NT2/D1 (cell line): ENCODE measurements at places on chromosomes 13 and 19.

DNA sequence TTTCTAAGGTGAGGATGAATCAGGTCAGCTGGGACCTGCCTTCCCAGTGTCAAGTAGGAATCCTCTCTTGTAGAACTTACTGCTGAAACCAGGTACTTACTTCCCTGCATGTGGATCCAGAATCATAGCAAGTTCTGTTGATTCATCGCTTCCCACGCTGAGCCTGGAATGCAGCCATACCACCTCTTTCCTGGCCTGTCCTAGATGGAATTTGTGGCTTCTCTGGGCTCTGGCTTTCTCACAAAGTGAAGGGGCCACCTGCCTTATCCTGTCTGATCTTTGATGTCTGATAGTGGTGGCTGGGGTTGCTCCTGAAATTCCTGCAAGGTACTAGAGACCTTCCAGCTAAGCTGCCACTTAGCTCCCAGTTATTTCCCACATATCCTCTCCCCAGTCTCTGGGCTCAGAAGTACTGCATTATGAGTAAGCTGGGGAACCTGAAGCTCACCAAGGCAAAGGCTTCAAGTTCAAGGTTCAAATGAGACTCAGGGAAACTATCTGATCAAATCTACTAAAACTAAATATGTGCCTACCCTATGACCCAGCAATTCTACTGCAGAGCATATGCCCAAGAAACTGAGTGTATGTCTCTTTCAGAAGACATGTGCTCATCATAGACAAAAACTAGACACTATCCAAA, 103.5 kb downstream of the SUCLA2 start:
- no peak for DNase-seq

GRCh38 chr13:46492946-46493345, 60.0 kb upstream of the LRCH1 start:
- DNase-seq: peak; percentile 9

DNA sequence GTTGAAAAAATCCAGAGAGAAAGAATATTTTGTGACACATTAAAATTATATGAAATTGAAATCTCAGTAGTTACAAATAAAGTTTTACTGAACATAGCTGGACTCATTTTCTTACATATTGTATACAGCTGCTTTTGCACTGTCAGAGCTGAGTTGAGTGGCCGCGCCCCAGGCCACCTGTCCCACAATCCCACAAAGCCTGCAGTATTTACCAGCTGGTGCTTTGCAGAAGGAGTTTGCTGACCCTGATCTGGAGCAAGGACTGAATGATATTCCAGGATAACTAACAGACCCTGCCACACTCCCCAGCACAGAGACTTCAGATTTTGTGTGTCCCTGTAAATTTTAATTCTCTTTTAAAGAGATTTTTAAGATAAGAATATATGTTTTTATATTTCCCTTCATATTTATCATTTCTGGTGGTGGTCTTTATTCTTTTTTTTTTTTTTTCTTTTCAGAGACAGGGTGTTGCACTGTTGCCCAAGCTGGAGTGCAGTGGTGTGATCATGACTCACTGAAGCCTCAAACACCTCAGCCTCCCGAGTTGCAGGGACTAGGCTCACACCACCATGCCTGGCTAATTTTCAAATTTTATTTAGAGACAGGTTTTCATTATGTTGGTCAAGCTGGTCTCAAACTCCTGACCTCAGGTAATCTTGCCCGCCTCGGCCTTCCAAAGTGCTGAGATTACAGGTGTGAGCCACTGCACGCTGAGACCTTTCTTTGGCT, 48.5 kb downstream of the TDRD12 start:
- no peak for DNase-seq

- DNase-seq: no peak
These were observed 114.4 kb downstream of the ZDHHC20 start for GRCh38 chr13:21344662-21345176.

DNA sequence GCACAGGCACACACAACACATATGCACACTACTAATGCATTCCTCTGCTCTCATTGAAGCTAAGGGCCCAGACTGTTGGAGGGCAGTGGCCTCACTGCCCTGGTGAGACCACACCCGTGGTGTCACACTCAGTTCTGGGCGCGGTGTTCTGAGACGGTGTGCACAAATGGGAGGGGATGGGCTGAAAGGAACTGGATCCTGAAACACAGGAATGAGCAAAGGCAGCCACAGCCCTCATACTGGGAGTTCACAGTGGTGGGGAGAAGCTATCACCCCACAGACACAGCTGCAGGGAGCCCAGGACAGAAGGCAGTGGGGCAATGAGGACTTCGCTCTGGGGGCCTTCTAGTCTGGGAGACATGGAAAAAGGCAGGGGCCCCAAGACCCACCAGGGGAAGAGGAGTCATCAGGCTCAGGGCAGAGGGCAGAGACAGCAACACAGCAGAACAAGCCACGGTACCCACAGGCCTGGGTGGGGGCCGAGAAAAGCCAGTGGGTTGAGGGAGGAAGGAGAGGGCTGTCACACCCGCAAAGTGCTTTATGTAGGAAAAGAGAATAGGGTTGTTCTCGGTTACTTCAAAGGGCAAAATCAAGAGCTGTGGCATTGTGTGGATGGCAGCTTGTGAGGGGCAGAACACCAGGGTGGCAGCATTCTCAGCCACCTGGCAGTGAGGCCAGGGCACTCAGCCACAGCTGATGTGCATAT, 75.4 kb upstream of the GPR183 start:
- no peak for DNase-seq

DNA sequence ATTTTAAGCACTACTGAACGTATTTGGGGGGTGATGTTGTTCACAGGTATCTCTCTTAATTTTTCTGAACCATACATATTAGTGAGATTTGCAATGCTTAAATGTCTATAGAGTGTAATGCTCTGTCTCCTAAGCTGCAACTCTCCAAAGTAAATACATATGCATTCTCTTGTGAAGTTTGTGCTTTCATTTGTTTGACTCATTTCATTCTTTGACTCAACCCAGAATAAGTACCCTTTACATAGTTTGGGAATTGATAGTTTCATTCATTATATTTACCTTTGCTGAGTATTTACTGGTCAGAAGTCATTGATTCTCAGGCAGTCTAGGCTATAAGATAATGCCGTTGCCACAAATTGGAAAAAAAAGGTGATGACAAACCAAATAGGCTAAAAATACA, 406.9 kb downstream of the FGF9 start:
- no peak for DNase-seq

GRCh38 chr13:76741046-76741445, 145.2 kb downstream of the KCTD12 start:
- DNase-seq: no peak

DNA sequence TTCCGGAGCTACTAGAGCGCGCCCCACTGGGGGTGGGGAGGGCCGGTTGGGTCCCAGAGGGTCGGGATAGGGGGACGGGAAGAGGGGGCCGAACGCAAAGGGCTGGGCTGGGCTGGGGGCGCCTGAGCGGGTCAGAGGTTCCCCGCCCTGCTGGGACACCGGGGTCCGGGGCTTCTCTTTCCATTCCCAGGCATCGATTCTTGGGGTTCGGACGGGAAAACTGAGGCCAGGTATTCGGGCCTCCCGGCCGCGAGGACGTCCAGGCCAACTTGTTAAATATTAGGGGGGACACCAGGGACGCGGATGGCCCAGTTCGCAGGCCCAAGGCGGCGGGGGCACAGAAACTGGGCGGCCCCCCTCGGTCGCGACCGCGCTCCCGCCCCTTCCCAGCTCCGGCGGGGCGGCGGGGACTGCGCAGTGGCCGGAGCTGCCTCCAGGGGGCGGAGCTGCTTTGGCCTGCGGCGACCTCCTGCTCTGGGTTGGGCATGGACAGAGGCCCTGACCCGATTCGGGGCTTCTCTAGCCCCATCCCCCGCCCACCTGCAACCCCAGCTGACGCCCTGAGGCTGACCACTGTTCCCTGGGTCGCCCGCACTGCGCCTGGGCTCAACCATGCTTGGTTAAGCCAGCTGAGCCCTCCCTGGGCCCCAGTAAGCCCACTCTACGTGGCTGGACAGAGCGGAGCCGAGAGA, 1.2 kb upstream of the KLF16 start:
- DNase-seq: no peak

DNA sequence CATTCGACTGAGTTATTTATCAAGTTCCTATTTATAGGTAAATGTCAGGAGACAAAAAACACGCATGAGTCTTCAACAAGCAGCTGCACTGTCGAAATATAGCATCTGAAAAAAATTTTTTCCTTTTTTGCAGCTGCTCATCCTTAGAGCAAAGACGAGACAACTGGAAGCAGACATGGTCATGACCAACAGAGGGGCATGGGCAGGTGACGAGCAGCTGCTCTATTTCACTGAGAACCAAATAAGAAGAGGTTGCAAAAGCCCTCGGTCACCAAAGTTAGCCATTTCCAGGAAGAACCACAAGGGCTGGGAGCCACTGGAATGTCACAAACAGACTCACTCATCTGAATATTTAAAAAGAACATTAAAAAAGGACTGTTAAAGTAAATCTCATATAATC, 22.2 kb downstream of the SOHLH2 start:
- DNase-seq: no peak

- DNase-seq: no peak
These were observed 3.6 kb downstream of the C2CD4C start for GRCh38 chr19:405121-405965.

- DNase-seq: no peak
These were observed 211.0 kb downstream of the SLC7A1 start for GRCh38 chr13:29384466-29384865.

- DNase-seq: no peak
These were observed 49.5 kb upstream of the FRY start for GRCh38 chr13:31982124-31982523.

- DNase-seq: no peak
These were observed 3.0 kb downstream of the ENOX1 start for GRCh38 chr13:43783820-43784219.

GRCh38 chr19:11164879-11165406, 9.4 kb upstream of the SPC24 start:
- no peak for DNase-seq

GRCh38 chr19:14375055-14375581, 6.1 kb upstream of the ADGRE5 start:
- DNase-seq: no peak

- no peak for DNase-seq
These were observed 176.4 kb downstream of the FLT1 start for GRCh38 chr13:28318496-28318895.

DNA sequence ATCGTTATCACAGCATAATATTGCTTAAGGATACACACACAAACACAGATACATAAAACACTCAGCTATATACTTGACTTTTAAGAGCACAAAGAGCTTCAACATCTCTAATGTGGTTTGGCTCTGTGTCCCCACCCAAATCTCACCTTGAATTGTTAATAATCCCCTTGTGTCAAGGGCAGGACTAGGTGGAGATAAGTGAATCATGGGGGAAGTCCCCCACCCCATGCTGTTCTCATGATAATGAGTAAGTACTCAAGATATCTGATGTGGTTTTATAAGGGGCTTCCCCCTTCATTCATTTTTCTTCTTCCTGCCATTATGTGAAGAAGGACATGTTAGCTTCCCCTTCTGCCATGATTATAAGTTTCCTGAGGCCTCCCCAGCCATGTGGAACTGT, 481.4 kb downstream of the PCDH9 start:
- DNase-seq: no peak

DNA sequence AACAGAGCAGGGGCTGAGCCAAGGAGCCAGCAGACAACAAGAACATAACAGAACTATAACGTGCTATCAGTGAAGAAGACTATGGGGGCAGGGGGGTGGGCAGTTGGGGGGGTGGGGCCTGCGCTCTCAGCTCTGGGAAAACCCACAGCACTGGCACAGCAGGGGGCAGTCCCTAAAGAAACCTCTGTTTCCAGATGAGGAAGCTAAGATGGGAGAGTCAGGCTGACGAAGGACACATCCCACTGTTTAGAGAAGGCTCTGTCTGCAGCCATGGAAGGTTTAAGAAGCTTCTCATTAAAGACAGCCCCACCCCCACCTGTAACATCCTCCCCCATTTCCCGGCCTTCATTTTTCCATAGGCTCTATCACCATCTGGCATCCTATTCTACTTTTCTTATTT, 7.1 kb upstream of the DOCK9 start:
- DNase-seq: no peak

DNA sequence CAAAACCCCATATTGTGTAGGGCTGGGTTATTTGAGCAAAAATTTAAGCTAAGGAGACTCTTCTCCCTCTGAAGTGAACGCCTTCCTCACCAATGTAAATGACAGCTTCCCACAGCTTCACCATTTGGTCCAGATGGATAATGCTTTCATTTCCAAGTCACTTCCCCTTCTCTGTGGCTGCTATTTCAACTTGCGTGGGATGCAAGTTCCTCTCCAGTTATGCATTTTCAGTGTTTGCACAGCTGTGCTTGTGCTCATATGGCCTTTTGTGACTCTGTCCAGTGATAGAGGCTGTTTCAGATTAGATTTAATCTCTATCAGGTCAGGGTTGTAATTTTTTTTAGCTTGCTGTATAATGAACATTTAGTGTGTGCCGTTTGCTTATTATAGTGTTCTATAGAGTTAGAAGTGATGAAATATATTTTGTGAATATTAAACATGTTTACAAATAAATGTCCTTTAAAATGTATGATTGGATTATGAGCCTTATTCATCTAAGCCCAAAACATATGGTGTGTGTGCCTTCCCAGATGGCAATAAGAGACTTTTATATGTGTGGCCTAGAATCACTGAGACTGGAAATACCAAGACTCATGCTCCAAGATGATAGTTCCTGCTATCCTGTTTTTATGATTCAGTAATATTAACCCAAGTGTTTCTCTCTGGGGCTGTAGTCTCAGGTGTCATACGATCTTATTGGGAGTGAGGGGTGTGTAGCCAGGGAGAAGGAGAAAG, 86.6 kb downstream of the TNFRSF19 start:
- DNase-seq: no peak

GRCh38 chr19:54209811-54210494, 9.3 kb downstream of the RPS9 start:
- no peak for DNase-seq

DNA sequence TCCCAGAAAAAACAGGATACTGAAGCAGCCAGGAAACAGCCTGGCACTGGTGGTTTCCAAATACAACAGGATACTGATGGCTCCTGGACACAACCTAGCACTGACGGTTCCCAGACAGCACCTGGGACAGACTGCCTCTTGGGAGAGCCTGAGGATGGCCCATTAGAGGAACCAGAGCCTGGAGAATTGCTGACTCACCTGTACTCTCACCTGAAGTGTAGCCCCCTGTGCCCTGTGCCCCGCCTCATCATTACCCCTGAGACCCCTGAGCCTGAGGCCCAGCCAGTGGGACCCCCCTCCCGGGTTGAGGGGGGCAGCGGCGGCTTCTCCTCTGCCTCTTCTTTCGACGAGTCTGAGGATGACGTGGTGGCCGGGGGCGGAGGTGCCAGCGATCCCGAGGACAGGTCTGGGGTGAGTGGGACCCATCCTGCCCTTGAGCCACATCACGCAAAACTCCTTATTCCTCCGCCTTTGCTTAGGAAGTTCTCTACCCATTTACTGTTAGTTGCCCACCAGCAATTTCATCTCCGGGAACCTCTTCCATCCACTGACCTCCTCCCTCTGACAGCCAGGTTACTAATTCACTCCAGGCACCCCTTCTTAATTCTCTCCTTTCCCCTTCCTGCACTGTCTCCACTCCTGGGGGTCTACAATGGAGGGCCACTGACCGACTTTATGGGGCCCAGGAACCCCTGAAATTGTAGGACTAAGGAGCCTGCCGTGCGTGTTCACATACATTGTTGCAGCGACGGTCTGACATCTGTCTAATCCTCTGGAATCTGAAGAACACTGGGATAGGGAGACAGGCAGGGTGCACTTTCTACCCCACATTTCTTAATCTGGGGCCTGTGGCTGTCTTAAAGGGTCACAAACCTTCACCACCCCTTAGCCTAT, 1.2 kb downstream of the ITPKC start:
- DNase-seq: no peak

GRCh38 chr19:2856457-2857050, 10.6 kb upstream of the ZNF556 start:
- DNase-seq: no peak
